ENCODE measurements at places on chromosomes 13 and 19.

DNA sequence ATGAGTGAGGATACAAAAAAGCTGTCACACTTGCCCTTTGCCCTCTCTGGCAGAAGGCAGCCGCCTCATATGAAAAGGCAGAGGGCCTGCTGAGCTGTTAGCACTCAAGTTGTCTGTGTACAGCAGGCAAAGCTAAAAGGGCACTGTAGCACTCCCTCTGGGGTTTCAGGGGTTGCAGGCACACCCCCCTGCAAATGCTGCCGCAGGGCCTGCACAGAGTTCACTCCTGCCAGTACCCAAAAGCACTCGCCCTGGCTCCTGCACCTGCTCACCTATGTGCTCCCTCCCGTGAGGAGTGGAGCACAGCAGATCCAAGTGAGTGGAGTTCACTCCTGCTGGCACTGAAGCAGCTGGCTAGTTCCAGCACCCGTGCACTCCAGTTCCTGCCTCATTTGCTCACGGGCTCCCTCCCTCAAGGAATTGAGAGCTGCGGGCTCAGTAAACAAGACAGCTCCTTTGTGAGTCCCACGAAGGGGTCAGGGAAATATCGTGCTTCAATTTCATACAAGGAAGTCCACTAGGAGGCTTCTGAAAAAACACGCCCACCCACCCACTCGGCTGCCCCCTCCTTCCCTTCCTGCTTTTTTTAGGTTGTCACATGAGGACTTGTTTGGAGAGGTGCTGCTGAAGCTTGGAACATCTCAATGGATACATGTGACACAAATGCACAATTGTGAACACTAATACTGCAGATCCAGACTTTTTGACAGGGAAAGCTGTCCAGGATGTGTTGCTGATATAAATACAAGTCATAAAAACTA lies 9.9 kb upstream of the RCBTB2 start:
- no peak for DNase-seq

GRCh38 chr19:28694812-28695211 lies 518.1 kb downstream of the UQCRFS1 start:
- no peak for DNase-seq

- DNase-seq, result no peak
These were observed 30.8 kb downstream of the TMED1 start for GRCh38 chr19:10805065-10805757.

GRCh38 chr13:78499802-78500201 lies 103.5 kb downstream of the POU4F1 start:
- no peak for DNase-seq

DNA sequence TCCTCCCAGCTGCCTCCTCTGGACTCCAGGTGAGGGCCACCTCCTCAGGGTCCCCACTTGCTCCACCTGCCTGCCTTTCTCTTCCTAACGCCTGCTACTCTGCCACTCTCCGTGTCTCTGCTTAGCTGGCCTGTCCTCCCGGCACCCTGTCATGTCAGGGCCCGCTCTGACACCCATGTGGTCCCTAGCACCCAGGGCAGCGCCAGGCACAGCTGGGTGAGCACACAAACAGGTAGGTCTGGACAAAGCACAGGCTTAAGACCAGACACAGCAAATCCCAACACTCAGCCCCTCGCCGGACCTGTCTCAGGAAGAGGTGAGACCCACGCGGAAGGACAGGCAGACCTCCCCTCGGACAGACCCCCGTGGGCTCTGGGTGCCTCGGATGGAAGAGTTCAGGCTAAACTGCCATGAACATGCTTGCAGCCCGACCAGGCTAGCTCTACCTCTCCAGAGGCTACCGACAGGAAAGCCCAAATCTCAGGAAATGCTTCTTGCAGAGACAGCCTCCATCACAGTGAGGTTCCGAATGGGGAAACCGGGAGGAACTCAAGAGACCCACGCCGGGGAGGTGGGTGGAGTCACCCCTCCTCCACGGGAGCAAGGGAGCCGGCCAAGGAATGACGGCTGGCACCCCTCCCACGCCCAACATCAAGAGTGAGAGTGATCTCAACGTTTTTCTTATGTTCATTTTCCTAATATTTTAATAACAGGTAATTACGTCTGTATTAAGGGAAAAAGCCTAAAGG lies 12.5 kb downstream of the ZNF787 start:
- no peak for DNase-seq

DNA sequence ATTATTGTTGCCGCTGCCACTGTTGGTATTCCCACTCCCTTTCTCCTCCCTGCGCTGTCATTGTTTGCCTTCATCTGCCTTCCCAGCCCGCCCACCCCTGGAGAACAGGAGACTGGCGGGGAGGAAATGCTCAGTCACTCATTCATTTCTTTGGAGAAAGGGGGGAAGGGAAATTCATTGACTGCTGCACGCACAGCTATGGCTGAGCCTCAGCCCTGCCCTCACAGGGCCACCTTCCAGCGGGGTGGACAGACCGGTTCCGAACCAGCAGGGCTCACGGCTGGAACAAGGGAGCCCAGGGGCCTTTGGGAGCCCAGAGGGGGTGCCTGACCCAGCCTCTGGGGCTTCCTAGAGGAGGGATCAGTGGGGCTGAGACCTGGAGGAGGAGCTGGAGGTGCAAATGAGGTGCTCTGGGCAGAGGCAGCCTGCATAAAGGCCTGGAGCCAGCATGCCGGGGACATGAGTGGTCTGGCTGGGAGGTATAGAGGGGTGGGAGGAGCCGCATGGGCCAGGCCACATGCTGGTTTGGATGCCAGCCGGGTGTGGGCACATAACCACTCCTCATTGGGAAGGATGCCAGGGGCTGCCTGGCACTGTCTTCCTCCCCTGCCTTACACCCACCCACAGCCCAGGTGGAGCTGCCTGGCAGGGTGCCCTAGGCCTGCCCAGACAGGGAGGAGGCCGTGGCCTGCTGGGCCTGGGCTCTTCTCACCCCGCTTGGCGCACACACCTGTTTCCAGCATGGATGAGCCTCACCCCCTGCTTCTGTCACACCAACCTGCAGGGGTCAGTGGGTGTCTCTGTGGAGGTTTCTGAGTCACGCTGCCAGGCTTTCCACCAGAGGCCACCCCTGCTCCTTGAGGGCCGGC lies 26.8 kb downstream of the PPP5C start:
- no peak for DNase-seq

DNA sequence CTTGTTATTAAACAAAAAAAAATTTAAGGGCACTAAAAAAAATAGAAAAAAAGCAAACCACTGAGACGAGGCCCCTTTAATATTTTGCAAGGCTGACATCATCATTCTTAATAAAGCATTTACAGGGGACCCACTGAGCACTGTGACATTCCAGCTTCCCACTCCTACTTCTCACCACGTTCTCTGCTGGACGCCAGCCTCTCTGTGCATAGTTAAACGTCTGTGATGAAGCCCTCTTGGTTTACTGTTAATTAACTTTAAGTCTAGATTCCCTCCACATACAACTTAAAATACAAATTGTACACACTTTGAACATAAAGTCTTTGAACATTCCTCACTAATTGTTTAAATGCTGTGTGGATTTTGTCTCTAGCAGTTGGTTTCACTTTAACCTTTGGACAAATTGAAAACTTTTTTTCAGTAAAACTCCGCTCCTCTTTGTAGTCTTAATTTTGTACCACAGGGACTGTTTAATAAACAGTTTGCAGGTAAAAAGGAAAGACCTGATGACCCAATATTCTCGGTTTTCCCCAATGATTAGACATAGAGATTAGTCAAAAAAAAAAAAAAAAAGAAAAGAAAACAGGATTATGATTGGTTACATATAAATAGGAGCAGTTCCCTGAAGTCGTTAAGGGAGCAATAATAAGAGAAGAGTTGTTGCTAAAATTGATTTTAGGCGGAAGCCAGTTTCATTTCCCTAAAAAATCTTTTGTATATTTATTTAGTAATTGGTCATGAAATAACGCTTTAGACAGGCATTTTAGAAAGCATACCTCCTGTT lies 219.8 kb downstream of the MZT1 start:
- no peak for DNase-seq

- DNase-seq, result no peak
These were observed 33.1 kb upstream of the CACTIN start for GRCh38 chr19:3659746-3660112.

- DNase-seq, result no peak
These were observed 331.8 kb upstream of the KLF12 start for GRCh38 chr13:74466020-74466419.

- DNase-seq, result no peak
These were observed 573.1 kb upstream of the KLF12 start for GRCh38 chr13:74707291-74707690.

GRCh38 chr13:49455007-49455398 lies 10.9 kb downstream of the SETDB2 start:
- DNase-seq, result no peak

DNA sequence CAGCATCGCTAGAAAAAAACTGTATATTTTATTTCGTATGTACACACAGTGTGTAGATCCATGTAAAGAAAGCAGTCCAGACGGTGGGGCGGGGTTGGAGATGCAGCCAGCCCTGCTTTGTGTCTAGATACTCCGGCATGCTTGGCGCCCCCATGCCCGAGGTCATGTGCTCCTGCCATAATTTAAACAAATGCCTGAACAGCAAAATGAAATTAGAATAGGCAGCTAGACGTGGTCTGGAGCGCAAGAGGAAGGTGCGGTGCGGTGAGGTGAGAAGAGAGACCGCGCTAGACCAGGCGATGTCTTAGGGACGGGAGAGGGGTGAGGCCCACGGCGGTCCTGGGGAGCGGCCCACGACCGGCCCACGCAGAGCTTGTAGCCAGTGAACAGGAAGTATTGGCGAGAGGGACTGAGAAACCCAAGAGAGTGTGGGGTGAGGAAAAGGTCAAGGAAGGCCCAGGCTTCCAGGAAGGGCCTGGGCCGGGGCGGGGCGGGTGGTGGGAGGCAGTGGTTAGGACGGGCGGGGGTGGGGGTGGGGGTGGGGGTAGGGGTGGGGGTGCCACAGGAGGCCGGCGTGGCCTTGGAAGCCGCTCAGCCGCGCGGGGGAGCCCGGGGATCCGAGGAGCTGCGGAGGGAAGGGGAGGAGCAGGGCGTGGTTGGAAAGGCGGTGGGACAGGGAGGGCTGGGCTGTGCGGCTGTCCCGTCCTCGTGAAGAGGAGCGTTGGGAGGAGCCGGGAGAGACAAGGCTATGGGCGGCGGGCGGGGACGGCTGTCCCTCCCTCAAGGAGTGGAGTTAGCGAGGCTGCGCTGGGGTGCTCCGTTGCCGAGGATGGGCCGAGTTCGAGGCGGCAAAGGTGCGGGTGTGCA lies 254.7 kb upstream of the SGCG start:
- no peak for DNase-seq

GRCh38 chr19:45402298-45403061 lies 2.4 kb downstream of the PPP1R13L start:
- no peak for DNase-seq

- DNase-seq, result no peak
These were observed 210.8 kb downstream of the DCT start for GRCh38 chr13:94268661-94269060.

DNA sequence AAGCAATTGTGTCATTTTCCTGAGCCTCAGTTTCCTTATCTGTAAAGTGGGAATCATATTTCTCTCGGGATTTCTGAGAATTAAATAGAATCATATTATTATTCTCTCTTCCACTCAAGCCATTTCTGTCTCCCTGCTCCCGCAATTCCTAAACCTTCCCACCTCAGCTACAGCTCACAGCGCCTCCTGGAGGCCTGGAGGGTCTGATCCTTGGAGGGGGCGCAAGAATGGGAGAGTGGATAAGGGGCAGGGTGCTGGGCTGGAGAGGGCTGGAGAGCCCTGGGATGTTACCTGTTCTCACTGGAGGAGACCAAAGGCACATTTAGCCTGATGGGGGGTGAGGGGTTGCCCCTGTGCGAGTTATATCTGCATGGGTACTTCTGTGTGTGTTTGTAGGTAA lies 31.1 kb upstream of the CYP2S1 start:
- DNase-seq, result no peak

DNA sequence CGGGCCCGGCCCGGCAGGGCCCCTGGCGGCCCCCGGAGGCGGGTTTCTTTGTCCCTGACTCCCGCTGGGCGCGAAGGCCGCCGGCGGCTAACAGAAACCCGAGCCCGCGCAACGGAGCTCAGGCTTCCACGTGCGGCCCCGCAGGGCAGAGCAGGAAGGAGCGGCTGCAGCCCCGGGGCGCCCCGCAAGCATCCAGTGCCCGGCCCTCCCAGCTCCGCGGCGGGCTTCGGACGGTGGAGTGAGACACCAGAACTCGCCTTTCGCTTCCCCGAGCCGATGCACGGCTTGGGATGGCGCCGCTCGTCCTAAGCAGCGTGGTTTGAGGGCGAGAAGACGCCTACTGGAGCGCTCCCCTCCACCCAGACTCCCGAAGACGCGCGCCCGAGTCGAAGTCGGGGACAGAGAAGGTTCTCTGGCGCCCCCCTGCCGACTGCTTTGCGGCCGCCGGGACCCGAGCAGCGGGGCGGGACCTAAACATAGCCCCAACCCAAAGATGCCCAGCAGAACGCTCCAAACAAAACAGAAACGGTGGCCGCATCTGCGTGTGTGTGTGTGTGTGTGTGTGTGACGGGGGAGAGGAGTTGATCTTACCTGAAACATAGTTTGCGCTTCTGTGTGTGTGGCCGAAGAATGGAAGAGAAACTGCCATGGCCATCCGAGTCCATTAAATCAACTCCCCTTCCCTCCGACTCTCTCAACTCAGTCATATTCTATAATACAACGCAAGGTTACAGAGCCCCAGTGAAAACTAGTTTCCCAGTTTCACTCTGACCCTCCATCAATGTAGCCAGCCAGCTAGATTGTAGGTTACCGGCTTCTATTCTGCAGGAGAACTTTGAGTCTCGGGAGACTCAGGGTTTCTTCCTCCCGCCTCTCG lies 629 bp upstream of the FGF9 start:
- no peak for DNase-seq

- no peak for DNase-seq
These were observed 560 bp downstream of the NDUFA7 start for GRCh38 chr19:8320564-8321066.
